ENCODE measurements at places on chromosomes 11 and 22.

DNA sequence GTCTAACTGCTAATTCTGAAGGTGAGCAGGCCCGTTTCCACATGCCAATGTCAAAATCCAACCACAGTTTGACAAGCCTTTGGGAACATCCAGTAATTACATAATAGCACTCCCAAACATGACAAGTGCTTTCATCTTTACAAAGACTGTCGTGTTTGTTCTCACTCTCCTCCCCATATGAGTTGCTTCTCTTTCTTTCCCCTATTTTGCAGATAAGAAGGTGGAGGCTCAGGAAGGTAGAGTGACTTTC lies 55.9 kb upstream of the CD44 start:
- DNase-seq = no peak

DNA sequence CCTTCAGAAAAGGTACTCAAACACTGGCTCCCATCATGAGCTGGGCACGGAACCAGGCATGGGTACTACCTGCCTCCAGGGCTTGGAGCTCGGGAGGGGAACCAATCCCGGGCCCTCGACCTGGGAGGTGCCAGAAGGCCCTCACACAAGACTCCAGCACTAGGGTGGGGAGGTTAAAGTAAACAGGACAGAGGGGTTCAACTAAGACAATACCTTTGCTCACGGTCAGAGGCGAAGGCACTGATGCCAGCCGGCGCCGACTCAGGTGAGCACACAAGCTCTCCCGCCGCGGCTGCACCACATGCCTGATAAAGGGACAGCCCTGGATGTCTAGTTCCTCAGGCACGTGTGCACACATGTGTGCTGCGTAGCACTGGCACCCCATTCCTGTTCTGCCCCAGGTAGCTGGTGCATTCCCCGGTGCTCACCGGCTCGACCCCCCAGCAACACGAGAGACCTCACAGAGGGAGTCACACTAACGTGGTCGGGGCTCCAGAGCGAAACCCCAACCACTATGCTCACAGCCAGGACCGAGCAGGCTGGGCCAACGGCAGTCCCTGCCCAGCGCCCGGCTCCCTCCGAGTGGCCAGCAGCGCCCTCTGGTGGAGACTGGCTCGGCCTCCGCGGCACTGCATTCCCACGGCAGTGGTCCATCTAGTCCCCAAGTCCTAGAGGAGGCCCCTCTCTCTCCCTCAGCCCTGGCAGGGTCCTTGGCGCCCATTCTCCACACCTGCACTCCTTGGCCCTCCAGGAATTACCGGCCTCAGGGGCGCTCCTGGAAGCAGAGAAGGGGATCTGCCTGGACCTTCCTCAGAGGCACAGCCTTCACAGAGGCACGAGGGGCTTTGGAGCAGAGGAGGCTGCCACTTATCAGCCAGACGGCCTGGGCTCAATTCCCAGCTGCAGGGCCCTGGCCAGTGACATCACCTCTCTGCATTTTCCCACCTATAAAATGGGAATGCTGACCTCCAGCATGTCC lies 28.8 kb upstream of the MOB2 start:
- no peak for DNase-seq

DNA sequence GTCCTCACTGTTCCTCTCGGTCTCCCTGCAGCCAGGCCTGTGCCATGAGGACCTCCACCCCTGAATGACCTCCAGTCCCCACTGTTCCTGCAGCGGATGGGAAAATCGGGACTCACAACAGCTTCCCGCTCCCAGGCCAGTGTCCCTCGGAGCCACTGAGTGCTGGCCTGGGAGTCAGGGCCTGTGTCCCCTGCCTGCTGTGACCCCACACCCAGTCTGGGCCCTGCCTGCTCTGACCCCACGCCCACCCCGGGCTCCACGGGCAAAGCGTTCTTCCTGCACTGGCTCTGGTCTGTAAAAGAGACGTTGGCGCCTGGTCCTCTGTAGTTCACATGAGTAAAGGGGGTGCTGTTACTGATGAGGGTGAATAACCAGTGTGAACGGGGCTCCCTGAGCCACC lies 73.0 kb upstream of the SHISAL1 start:
- DNase-seq = no peak

- DNase-seq = no peak
These were observed 88.9 kb downstream of the RRM1 start for GRCh38 chr11:4183410-4184057.

DNA sequence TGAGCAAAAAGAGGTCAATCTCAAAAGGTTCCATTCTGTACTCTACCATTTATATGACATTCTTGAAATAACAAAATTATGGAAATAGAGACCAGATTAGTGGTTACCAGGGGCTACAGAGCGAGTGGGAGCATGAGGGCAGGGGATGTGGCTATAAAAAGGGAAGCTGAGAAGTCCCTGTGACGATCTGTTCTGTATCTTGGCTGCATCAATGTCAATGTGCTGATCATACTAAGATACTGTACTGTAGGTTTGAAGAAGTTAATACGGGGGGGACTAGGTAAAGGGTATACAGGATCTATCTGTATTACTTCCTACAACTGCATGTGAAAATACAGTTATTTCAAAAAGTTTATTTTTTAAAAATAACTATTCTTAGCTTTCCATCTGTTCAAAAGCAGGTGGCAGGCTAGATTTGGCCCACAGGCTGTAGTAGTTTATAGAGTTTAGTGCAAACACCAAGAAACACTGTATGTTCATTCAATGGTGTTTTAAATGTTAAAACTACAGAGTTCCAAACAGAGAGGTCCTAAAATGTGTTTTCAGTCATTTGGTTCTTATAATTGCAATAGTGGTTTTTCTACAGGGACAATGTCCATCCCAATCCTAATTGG lies 78.2 kb downstream of the SMCO4 start:
- no peak for DNase-seq

DNA sequence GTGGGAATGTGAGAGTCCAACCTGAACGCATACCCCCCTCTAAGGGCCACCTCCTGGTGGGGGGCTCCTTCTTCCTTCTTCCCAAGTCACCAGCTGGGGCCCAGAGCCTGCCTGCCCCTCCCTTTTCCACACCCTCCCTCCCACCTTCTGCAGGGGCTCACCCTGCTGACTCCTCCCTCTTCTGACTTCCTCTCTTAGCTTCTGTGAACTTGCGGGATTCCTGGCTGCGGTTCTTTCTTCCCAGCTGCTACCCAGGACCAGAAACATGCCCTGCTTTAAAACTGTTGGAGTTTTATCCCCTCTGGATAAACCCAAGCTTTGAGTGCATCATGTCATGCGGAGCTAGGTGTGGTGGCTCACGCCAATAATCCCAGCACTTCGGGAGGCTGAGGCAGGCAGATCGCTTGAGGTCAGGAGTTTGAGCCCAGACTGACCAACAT lies 10.2 kb downstream of the LRRC74B start:
- DNase-seq = no peak

DNA sequence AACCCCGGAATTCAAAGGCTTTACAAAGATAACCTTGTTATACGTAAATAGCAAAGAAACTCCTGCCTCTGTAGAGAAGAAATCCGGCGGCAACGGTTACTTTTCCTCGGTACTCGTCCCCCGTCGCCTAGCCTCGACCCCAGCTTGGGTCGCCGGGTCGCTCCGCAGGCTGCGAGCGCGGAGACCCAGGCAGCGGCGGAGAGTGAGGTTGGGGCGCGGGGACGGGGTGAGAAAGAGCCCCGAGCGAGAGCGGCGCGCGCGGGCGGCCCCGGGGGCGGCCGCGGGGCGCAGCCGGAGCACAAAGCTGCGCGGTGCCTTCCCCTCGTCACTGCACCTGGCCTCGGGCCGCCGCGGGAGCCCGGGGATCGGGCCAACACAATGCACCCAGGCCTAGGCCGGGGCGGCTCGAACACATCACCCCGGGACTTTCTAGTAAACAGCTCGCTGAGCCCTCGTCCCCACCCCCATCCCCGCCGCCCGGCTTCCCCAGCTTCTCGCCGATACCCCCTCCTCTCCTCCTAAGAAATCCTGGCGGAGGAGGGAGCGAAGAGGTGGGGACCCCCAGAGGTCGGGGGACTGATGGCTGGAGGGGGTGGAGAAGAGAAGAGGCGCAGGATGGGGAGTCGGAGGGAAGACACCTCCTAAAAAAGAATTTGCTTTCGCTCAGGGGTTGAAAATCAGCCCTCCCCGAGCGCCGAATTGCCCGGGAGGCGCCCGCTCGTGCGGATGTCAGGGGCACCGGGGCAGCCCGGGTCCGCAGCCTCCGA lies 845 bp downstream of the MPPED2 start:
- peak; percentile 41 for DNase-seq

DNA sequence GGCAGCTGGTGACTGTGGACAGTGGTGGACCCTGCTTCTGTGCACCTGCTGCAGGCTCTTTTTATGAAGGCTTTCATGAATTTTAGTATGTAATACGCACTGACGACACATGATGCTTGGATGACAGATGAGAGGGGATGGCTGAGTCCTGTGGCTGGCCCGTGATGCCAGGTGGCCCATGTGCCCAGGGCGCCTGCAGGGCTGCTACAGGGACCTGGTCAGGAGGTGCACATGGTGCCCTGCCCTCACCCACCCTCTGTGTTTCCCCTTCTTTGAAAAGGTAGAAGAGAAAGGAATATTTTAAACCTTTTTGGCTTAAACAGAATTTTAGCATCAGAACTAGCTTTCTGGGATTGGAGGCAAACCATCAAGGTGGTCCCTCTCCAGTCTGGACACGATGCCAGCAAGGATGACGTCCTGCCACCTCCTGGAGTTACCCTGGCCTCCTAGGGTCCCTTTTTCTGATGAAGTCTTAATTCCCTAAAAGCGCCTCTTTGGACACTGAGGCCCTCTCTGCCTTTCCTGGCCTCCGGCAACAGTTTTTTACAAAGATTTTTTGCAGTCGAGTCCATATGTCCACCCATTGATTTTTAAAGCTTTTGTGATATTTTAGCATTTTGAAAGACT lies 5.4 kb upstream of the RANBP1 start:
- DNase-seq = no peak

DNA sequence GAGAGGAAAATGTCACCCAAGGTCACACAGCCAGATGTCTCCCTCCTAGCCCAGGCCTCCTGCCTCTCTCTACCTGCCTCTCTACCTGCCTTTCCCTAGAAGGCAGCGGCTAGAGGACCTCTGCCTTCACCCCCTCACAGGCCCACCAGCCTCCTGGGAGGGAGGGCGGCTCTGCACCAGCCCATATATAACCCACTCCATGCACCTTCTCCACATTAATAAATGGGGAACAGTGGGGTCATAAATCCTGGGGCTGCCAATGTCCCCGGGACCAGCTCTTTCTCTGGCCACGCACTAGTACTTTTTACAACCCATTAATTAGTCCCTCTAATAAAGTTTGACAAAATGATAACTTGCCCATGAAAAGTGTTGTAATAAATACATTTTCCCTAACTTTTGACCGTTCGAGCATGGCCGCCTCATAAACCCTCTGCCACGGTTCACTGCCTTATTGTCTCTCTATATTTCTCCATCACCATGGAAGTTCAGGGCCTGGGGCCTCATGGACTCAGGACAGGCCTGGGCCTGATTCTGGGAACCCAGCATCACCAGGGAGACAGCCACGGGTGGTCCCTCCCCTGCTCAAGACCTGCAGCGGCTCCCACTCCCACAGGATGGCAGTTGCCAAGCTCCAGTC lies 102.1 kb downstream of the MN1 start:
- no peak for DNase-seq

DNA sequence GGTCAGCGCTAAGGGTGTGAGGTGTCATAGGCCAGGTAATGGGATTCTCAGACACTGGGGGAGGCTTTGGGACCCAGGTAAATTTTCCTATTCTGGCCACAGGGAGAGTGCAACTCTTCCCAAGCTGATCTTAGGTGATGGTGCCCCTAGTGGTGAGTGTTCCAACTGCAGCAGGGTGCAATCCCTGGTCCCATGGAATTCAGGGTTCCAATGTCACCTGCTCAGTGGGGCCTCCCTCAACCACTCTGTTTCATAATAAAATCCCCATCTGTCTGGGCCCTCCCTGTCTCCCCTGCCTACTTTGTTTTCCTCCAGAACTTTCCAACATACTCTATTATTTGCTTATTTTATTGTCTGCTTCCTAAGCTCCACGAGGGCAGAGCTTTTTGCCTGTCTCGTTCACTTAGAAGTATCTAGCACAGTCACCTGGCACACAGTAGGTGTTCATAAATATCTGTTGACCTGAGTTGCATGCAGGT lies 2.9 kb upstream of the SGSM1 start:
- no peak for DNase-seq

GRCh38 chr11:69667619-69668604 lies 7.2 kb downstream of the LTO1 start:
- DNase-seq = no peak

- DNase-seq = no peak
These were observed 89.4 kb upstream of the IGLL5 start for GRCh38 chr22:22798232-22798616.

DNA sequence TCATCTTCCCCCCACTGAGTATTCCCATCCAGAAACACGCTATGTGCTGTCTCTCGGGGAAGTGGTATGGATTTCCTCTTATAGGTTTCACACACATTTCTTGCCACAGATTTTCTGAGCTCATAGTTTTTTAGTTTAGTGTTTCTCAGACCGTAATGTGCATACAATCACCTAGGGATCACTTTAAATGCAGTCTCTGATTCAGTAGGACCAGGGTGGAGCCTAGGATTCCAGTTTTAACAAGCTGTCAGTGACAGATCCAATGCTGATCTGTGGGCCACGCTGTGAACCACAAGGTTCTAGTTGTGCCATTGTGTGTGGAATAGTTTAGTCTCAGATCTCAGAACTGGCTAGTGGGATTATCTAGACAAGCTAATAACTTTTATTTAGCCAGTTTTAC lies 23.7 kb upstream of the CXCR5 start:
- no peak for DNase-seq

- no peak for DNase-seq
These were observed 368.6 kb downstream of the OPCML start for GRCh38 chr11:133163463-133164419.

DNA sequence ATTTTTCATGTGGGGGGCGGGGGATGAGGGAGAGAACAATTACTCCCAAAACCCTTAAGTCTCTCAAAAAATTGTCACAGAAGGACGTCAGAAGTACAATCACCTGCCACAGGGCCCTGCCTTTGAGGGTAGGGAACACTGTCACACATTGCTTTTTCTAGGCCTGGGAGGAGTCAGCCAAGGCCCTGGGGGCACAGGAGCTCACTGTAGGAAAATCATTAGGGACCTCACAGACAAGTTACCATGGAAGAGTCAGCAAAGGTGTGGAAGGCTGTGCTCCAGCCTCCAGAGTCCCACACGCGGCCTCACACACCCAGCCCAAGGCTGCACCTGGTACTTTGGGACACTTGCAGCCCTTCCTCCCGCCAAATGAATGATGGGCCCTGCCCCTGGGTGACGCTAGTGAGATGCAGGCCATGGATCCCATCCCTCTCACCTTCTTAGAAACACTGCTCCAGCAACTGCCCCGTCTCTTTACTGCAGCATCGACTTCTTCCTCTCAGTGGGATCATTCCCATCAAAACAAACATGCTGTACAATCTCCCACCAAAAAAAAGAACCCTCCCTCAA lies 3.3 kb downstream of the PLEKHA7 start:
- DNase-seq = no peak

GRCh38 chr11:313304-313786 lies 495 bp upstream of the IFITM1 start:
- DNase-seq = no peak

- no peak for DNase-seq
These were observed 1.3 kb upstream of the BTBD18 start for GRCh38 chr11:57752954-57753353.
